ENCODE measurements at places on chromosomes 12 and 14. TPM values are rescaled to one million over a fixed set of nuclear protein-coding genes. Genes with fewer than 3 reads are reported as not detected.

GRCh38 chr12:118827606-118828005 lies 153.7 kb upstream of the SRRM4 start:
- no peaks in the 10 kb centered on the region for H3K4me1 ChIP-seq
- no peak overlapping the region for H3K4me3 ChIP-seq
- H3K27me3 ChIP-seq: no peaks in the 10 kb centered on the region
- no peak for DNase-seq

- DNase-seq: no peak
- peaks cover 19% of the 10 kb centered on the region for H3K27me3 ChIP-seq
- H3K27ac ChIP-seq: no peak overlapping the region
- H3K36me3 ChIP-seq: no peaks in the 10 kb centered on the region
- no peaks in the 10 kb centered on the region for H3K4me1 ChIP-seq
- no peak overlapping the region for H3K4me3 ChIP-seq
Observed at GRCh38 chr12:120394483-120395367, 25.8 kb upstream of the MSI1 start.

The TEDC1 gene
- 27.8 TPM for total RNA-seq

DNA sequence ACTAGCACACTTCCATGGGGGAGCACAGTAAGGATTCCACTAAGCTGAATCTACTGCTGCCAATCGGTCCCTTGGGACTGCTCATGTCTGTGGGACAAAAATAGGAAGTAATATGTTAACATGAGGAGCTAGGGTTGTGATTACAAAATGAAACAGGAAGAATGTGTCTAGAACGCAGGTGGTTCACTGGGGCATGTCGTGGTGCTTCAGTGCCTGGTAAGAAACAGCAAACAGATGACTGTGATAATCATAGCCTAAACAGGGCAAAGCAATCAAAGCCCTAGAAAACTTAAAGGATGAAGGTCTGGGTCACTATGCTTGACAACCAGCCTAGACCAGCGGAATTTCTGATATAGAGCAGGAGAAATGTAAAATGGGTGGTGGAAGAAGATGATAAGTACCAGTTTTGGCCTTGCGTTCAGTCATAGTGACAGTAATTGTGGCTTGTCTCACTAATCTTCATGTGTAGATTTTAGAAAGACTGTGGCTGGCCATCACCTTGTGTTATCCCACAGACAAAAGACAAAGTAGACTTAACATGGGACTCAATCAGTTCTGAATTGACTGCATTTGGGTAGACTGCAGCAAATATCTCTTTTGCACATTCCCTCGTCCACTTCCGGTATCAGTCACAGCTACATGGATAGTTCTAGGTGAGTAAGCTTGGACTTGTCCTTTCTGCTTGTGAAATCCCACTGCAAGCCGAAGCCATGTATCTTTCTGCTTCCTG lies 51.4 kb downstream of the WASHC3 start:
- H3K4me1 ChIP-seq: no peaks in the 10 kb centered on the region
- H3K27me3 ChIP-seq: no peaks in the 10 kb centered on the region
- no peak for DNase-seq
- no peak overlapping the region for H3K27ac ChIP-seq

The GNB3 gene
- 0.54 TPM for total RNA-seq

The GPRC5A gene
- total RNA-seq: 0.24 TPM

Measured in activated naive CD4-positive, alpha-beta T cell treated with anti-CD3 and anti-CD28 coated beads for 36 hours (primary cell).